ENCODE measurements at places on chromosomes 6 and 20.

DNA sequence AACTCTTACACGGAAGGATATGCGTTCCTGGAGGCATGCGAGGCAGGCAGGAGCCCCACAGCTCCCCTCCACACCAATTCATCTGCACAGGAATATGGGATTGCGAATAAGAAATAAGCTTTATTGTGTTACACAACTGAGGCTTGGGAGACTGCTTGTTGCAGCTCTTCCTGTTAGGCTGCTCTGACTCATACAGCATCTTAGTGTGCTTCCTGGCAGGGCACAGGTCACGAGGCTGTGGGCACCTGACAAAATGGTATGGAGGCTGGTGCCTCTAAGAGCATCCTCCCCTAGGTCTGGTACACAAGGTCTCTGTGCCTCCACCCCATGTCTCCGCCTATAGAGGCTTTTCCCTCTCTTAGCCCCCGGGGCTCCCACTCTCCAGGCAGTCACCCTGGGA is 6.8 kb downstream of the SLC22A3 start:
- DNase-seq: no peak

DNA sequence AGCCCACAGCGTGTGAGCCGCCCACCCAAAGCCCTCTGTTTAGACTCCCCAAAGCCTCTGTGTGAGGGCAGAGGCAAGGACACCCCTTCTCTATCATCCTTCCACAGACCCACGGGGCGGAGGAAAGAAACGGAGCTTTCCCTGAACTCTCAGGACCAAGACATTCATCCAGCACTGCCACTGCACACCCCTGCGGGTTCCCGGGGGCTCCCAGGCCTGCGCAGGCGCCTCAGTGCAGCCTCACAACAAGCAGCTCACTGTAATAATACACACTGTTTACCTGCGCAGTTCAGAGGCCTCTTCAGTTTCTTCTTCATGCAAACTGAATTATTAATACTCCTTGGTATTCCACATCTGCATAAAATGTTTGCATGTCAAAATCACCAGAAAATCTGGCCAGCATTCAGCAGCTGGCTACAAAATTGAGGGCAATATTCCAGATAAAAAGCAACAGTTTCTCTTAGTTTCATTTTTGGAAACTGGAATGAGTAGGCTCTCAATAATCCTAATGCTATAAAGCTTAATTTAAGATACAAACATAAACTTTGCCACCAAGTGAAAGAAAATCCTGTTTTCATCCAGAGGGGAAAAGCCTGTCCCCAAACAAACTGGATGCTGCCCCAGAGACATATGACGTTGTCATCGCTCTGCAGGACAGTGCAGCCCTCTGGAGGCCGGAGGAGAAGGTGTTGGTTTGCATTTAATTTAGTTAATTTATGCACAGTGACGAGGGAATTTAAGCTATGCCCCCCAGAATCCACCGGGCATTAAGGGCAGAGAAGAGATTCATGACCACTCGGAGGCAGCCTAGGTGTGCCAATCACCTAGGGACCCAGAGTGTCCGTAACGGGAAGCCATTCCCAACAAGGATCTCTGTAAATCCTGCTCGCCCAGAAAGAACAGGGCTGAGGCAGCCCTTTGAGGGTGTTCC is 45.3 kb downstream of the NINL start:
- peak; percentile 20 for DNase-seq

DNA sequence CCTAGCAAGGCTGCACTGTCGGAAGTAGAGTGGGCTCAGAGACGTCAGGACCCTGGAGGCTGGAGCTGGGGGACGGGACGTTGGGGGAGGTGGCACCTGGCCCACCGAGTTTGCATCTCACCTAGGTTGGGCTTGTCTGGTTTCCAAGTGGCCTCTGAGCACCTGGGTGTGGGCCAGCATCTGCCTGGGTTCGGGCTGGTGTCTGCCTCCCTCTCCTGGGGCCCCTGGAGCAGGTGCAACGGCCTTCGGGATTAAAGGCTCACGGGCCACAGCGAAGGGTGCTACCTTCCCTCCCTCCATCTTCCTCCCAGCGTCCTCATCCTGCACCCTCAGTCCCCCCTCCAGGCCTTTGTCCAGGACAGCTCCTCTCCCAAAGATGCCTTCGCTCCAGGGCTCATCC is 6.0 kb downstream of the HRH3 start:
- DNase-seq: no peak

DNA sequence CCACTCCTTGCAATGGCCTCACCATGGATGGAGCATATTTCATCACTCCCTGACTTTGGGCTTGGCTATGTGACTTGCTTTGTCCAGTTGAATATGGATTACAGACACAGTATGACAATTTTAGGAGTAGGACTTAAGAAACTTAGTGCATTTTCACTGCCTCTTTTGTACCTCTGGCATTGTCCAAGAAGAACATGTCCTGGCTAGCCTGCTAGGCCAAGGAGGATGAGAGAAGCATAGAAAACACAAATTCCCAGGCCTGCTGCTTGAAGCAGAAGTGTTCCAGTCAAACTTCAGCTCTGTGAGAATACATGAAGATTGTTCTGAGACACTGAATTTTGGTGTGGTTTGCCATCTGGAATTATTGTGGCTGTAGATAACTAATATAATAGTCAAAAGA is 3.1 kb upstream of the MCHR2 start:
- no peak for DNase-seq

DNA sequence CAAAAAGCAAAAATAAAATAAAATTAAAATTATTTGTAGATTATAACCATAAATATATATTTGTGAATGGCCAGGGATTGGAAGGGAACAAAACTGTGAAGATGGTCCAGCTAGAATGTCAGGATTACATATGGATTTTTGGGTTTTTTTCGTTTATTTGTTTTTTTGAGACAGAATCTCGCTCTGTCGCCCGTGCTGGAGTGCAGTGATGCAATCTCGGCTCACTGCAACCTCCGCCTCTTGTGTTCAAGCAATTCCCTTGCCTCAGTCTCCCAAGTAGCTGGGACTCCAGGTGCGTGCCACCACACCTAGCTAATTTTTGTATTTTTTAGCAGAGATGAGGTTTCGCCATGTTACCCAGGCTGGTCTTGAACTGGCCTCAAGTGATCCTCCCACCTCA is 7.8 kb upstream of the C6orf132 start:
- DNase-seq: no peak

DNA sequence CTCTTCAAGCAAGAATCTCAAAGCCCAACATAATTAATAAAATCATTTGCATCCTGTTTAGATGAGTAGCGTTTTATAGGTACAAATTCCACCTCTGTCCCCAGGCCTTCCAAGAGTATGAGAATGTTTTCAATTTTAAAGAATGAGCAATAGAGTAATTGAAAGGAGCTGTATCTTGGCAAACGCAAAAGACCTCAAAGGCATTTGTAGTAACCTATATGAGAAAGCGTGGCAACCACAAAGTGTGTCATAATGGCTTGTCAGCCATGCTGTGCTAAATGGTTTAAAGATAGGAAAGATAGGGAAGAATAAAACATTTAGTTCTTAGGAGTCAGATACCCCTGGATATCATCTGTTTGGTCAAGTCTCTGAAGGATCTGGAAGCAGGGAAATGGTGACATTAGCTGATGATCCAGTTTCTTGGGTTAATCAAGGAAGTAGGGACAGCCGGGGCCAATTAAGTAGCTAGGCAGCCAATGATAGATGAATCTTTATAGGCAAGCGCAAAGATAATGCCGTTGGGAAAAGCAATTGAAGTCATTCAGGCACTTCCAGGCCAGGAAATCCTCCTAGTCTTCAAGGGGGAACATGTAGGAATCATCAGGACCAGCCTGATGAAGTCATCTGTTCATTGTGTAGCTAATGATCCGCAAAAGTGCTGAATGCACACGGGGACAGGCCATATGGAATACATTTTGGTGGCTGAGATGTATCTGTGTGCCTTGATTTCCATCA is 71.5 kb upstream of the ISM1 start:
- no peak for DNase-seq

- no peak for DNase-seq
Measured at GRCh38 chr6:129901910-129902309, 40.8 kb upstream of the TMEM244 start.

- DNase-seq: no peak
Measured at GRCh38 chr6:102015431-102015830, 621.9 kb downstream of the GRIK2 start.

DNA sequence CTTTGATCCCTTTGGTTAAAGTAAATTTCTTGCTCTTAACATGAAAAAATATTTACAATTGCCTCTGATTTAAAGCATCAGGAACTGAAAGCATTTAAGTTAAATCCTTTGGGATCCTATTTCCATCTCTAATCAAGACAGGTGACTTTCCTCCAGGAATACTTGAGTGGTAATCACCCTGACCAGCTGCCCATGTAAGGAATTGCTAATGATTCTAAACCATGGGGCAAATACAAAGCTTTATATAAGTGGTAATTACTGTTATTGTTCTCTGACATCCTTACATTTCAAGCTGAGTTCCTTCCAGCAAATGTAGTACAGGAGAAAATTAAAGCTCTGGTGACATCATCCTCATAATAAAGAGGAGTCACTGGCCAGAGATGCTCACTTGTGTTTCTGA is 100.6 kb downstream of the CRYBG1 start:
- DNase-seq: no peak

- peak; percentile 92 for DNase-seq
Measured at GRCh38 chr6:28985462-28986164, 19.5 kb downstream of the ZNF311 start.

GRCh38 chr20:44959638-44960102 is 527 bp downstream of the TOMM34 start:
- DNase-seq: peak; percentile 67

- DNase-seq: no peak
Measured at GRCh38 chr6:56744528-56744927, 101.8 kb upstream of the DST start.

GRCh38 chr6:106056060-106056745 is 29.9 kb upstream of the PRDM1 start:
- no peak for DNase-seq

DNA sequence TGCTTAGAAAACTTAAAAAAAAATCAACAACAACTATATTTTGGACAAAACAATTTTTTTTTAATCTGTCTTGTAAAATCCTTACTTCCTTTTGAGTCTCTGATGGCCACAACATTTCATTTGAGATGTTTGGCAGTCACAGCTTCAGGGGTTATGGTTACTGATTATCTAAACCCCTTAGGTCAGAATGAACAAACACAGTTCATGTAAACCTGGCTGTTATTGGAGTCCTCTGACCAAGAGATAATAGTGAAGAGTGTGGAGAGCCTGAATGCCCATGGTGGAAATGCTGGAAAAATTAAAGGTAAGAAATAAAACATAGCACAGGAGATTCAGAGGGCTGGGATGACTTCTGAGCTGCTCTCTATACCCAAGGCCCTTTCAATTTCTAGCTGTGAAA is 38.2 kb downstream of the TMX4 start:
- no peak for DNase-seq

DNA sequence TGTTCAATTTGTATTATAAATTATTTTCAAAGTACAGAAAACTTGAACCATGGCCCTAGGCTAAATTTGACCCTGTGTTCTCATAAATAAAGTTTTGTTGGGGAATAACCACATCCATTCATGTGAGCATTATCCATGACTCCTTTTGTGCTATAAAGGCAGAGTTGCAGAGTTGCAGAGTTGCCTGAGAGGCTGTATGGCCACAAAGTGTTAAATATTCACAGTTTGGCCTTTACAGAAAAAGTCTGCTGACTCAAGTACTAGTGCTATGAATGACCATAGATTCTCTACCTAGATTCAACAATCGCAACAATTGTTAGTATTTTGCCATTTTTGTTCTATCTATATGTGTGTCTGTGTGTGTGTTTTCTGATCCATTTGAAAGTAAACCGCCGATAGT is 46.2 kb upstream of the BEND3 start:
- DNase-seq: no peak

DNA sequence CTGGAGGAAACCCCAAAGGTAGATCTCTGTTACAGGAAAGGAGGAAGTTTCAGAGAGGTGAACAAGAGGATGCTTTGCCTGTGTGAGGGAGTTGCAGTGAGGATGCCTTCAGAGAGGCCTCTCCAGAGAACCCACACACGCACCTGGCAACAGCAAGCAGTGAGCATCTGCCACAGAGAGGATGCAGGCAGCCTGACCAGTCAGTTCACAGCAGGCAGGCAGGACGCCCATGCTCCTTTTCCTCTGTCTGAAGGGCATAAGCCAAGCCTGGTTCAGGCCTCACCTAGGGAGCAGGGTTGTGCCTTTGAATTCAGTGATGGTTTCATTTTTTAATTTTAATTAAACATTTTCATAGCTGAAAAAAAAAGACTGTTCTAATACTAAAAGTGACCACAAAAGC is 346.0 kb upstream of the MARCKS start:
- no peak for DNase-seq

DNA sequence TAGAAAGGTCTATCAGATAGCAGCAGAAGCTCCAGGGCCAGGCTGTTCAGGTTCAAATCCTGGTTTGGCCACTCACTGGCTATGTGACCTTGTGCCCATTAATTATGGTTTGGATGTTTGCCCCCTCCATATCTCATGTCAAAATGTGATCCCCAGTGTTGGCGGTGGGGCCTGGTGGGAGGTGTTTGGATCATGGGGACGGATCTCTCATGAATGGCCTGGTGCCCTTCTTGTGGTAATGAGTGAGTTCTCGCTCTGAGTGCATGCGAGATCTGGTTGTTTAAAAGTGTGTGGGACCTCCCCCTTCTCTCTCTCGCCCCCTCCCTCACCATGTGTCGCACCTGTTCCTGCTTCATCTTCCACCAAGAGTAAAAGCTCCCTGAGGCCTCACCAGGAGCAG is 240.9 kb downstream of the LRFN2 start:
- no peak for DNase-seq

- DNase-seq: peak; percentile 81
Measured at GRCh38 chr20:49508435-49509199, 26.1 kb upstream of the KCNB1 start.

DNA sequence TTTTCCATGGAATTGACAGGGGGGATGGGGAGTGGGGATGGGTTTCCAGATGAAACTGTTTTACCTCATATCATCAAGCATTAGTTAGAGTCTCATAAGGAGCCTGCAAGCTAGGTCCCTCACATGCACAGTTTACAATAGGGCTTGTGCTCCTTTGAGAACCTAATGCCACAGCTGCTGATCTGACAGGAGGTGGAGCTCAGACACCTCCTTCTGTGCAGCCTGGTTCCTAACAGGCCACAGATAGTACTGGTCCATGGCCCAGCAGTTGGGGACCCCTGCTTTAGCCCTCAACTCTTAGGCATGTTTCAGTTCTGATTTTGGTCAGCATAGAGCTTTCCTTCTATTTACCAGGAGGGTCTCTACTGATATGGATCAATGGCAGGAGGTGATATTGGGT is 251.6 kb downstream of the LAMA2 start:
- no peak for DNase-seq

- DNase-seq: peak; percentile 80
Measured at GRCh38 chr20:44642203-44643153, 9.0 kb downstream of the ADA start.

DNA sequence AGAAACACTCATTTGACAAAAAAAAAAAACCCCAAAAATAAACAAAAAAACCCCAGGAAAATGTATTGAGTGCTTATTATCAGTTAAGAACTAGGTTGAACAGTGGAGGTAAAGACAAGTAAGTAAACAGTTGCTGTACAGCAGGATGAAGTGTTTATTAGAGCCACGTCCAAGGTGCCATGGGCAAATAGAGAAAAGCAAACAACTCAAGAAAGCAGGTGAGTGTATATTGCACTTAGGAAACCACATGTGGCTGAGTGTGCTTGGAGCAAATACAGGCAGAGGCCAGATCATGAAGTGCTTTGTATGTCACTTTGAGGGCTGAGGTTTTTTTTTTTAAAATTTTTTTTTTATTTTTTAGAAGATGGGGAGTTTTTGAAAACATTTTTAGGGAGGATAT is 98.3 kb downstream of the MACROD2 start:
- no peak for DNase-seq
